Psoas muscle (tissue), 8 donors: ENCODE measurements at places on chromosomes 2 and 18. TPM values are rescaled to one million over a fixed set of nuclear protein-coding genes. Genes with fewer than 3 reads are reported as not detected.
A peak's percentile ranks its signal among the peaks of the same experiment; 100 is the strongest.

The LOXHD1 gene
- not detected for polyA plus RNA-seq

The ABCG8 gene
- polyA plus RNA-seq, result not detected

The NOSTRIN gene
- polyA plus RNA-seq, result 5.3 TPM

The CXCR4 gene
- 1.8 TPM for polyA plus RNA-seq

The CCDC68 gene
- polyA plus RNA-seq, result 1.3 TPM

The TWIST2 gene
- polyA plus RNA-seq, result 1.0 TPM

The LYG2 gene
- 0.04 TPM for polyA plus RNA-seq

DNA sequence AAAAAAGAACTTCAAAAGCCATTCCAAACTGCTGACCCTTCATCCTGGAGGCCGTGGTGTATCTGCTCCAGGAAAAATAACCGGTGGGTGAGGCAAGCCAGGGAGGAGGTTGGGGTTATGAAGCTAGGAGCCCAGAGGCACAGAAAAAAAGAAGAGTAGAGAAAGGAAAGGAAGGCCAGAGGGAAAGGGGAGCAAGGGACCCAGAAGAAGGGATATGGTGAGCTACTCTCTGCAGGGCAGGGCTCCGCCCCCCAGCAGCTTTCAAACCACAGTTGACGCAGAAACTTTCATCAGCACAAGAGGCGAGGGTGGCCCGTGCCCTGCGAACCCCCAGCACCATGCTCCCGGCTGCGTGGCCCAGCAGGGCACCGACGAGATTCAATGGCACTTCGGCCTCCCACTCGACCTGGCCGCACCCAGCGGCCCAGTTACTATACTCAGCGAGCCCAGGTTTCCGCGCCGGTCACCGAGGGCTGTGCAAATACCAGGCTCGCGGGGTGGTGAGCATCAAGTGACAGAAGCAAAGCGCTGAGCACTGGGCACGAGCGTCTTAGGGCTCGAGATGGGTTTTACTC, 665 bp downstream of the MCM6 start:
- peak overlapping the region; percentile 90 for H3K4me3 ChIP-seq
- no peaks in the 10 kb centered on the region for H3K4me1 ChIP-seq

- H3K27me3 ChIP-seq, result no peaks in the 10 kb centered on the region
- H3K4me3 ChIP-seq, result no peak overlapping the region
- no peaks in the 10 kb centered on the region for H3K36me3 ChIP-seq
- H3K4me1 ChIP-seq, result peaks cover 31% of the 10 kb centered on the region
Observed at GRCh38 chr2:9765611-9766531, 77.4 kb upstream of the TAF1B start.

DNA sequence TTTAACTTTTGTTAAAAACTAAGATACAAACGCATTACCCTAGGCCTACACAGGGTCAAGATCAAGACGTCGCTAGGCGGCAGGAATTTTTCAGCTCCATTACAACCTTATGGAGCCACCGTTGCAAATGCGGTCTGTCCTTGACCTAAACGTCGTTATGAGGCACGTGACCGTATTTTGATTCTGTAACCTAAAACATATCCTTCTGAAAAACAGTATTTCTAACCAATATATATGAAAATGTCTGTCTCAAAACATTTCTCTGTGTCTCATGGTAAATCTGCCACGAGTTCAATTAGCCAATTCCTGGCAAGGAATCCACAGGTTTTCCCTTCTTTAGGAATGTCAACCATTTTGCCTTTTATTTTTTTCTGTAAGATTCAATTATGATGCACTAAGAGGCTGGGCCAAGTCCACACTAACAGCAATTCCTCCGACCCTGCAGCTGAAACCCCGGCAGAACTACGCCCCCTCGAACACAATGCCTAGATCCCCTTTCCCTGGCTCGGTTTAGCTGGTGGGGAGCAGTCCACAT, 1.7 kb downstream of the RTN4 start:
- peaks cover 21% of the 10 kb centered on the region for H3K4me1 ChIP-seq
- no peak for DNase-seq
- H3K4me3 ChIP-seq, result peak overlapping the region; percentile 83
- H3K27me3 ChIP-seq, result no peaks in the 10 kb centered on the region

DNA sequence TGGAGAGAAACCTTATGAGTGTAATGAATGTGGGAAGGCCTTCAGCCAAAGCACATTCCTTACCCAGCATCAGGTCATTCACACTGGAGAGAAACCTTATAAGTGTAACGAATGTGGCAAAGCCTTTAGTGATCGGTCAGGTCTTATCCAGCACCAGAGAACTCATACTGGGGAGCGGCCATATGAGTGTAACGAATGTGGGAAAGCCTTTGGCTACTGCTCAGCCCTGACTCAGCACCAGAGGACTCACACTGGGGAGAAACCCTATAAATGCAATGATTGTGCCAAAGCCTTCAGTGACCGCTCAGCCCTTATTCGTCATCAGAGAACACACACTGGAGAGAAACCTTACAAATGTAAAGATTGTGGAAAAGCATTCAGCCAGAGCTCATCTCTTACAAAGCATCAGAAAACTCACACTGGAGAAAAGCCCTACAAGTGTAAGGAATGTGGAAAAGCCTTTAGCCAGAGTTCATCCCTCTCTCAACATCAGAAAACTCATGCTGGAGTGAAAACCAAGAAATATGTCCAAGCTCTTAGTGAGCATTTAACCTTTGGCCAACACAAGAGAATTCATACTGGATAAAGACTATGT, 7.8 kb downstream of the ZNF892 start:
- H3K27me3 ChIP-seq, result no peaks in the 10 kb centered on the region
- no peak for DNase-seq
- no peaks in the 10 kb centered on the region for H3K4me1 ChIP-seq
- H3K4me3 ChIP-seq, result no peak overlapping the region
- H3K27ac ChIP-seq, result no peak overlapping the region

DNA sequence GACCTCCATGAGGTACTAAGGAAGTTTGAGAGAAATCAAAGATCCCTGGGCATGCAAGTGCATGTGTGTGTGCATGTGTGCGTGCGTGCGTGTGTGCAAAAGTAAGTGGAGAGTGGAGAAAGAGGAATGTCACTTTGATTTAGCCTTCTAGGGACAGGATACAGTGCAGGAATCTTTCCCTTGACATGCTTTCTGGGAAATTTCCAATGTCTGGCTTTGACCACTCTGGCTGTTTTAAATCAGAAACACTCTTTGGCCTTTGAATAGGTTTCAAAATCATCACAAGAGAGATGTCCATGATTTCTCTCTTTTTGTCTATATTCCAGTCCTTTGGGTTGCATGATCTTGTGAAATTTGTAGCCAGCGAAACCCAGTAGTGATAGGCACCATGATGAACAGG, 162.0 kb downstream of the ALK start:
- H3K27me3 ChIP-seq, result no peaks in the 10 kb centered on the region
- no peak overlapping the region for H3K4me3 ChIP-seq
- DNase-seq, result no peak
- no peak overlapping the region for H3K27ac ChIP-seq
- no peaks in the 10 kb centered on the region for H3K4me1 ChIP-seq

- H3K4me1 ChIP-seq, result peaks cover 39% of the 10 kb centered on the region
- no peak overlapping the region for H3K4me3 ChIP-seq
- DNase-seq, result peak; percentile 46
- H3K27ac ChIP-seq, result peak overlapping the region; percentile 44
- peaks cover 100% of the 10 kb centered on the region for H3K36me3 ChIP-seq
- no peaks in the 10 kb centered on the region for H3K27me3 ChIP-seq
Observed at GRCh38 chr2:28408764-28409599, 16.3 kb downstream of the FOSL2 start.
